Suprapubic skin (tissue), 4 donors: ENCODE measurements at places on chromosomes 1 and 21.

GRCh38 chr1:225731491-225731890 is 46.1 kb upstream of the SRP9 start:
- no peak for DNase-seq

- no peak for DNase-seq
These were observed 5.6 kb upstream of the RPTN start for GRCh38 chr1:152164517-152165136.

DNA sequence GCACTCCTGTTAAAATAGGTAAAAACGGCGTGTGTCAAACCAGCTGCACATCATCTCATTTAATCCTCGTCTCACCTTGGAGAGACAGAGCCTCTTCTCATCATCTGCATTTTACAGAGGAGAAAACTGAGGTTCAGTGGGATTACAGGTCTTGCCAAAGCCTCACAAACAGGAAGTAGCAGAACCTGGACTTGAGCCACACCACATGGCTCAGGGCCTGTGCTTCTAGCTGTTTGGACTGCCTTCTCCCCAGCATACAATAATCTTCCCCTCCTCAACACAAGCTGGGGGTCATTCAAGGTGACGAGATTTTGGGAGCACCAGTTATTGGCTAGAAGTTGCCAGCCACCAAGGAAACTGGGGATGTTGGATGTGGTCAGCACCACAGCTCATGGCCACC is 167.9 kb upstream of the ZC3H12A start:
- no peak for DNase-seq

GRCh38 chr1:222095606-222096475 is 354.0 kb upstream of the DUSP10 start:
- no peak for DNase-seq

GRCh38 chr21:36100971-36101641 is 31.3 kb downstream of the CBR1 start:
- no peak for DNase-seq

DNA sequence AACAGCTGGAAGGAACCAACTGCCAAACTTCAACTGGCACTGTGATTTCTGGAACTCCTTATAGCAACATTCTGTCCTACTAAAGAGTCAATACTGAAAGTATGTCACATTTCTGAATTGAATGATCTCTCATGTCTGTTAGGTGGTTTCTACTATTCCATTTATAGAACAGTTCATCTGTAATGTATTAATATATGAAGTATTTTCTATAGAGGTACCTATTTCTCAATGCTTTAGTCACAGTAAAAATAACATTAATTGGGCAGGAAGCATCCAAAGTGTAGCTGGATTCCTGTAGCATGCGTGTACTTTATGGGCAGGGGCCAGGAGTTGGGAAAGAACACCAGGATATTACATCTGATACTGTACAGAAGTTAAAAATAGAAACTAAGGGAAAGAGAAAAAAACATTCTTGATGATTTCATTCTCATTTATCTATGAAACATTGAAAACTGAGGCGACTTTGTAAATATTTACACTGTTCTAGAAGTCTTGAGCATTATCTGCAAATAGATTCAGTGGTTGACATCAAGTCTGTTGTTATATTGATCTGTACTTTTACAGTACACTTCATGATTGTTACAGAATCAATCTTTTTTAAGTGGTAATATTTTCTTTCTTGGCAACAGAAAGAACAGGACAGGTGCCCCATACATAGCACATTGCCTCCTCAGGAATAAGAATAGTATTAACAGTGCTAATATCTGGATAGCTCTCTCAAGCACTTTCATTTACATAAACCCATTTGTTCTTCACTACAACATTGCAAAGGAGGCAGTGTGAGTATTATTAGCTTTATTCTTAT is 6.2 kb upstream of the ZNF281 start:
- DNase-seq = no peak

DNA sequence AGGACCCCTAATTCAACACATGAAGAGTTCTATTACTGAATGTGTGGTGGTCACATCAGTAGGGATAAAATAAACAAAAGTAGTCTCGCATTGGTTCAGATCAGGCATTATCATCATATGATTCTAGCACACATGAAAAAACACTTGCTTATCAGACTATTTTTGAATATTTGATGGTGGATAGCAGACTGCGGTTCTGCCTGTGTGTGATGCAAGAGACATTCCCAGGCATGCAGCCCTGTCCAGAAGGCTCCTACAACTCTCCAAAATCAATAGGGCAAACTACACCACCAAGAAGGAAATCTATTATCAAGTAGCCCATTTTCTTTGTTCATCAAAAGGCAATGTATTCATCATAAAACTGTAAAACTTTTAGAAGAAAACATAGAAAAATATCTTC is 304.7 kb downstream of the DUSP10 start:
- no peak for DNase-seq

- DNase-seq = no peak
These were observed 13.6 kb downstream of the SRSF11 start for GRCh38 chr1:70234733-70235132.

- no peak for DNase-seq
These were observed 73.1 kb downstream of the KCNJ6 start for GRCh38 chr21:37843191-37843590.

DNA sequence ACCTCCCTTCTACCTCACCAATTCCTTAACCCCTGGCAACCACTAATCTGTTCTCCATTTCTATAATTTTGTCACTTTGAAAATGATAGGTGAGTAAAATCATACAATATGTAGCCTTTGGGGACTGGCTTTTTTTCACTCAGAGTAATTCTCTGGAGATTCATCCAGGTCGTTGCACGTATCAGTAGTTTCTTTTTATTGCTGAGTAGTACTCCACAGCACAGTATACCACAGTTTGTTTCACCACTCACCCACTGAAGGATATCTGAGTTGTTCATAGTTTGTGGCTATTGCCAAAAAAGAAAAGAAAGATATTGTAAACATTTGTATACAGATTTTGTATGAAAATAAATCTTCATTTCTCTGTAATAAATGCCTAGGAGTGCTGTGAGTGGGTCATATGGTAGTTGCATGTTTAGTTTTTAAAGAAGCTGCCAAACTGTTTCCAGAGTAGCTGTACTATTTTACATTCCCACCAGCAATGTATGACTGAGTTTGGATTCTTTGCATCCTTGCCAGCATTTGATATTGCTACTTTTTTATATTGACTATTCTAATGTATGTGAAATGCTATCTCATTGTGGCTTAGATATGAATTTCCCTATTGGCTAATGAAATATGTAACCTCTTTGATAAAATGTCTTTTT is 3.7 kb downstream of the CHD1L start:
- no peak for DNase-seq

DNA sequence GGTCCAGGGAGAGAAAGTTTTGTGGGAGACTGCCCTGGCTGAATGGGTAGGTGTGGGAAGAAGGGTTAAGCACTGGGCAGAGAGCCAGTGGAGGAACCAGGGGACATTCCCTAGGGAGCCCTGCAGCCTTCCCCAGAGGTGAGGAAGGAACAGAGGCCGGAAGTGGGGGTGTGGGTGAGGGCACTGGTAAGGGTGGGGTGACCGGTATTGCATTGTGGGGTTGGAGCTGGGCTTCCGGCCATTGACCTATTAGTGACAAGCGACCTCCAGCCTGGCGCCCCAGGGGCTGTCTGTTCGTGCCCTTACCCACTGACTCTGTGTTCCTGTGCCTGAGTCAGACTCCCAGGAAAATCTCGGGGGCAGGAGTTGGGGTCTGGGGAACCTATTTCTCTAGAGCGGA is 3.5 kb upstream of the TSPAN1 start:
- no peak for DNase-seq

GRCh38 chr1:183562701-183563100 is 27.6 kb downstream of the NCF2 start:
- no peak for DNase-seq

DNA sequence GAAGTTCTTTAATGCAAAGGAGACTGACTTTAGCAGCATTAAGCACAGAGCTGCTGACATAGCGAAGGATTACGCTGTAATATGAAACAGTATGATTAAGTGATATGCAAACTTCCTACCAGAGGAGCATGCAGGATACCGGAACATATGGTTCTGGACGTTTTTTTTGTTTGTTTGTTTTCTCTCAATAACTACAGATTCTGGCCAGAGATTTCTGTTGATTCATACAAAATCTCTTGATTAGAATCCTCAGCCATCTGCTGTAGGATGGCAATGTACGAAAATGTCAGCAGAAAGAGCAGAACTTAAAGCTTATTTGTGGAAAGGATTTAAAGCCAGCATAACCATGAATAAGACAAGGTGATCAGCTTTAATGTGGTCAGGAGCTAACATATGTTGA is 970.7 kb downstream of the KCNT2 start:
- DNase-seq = no peak

DNA sequence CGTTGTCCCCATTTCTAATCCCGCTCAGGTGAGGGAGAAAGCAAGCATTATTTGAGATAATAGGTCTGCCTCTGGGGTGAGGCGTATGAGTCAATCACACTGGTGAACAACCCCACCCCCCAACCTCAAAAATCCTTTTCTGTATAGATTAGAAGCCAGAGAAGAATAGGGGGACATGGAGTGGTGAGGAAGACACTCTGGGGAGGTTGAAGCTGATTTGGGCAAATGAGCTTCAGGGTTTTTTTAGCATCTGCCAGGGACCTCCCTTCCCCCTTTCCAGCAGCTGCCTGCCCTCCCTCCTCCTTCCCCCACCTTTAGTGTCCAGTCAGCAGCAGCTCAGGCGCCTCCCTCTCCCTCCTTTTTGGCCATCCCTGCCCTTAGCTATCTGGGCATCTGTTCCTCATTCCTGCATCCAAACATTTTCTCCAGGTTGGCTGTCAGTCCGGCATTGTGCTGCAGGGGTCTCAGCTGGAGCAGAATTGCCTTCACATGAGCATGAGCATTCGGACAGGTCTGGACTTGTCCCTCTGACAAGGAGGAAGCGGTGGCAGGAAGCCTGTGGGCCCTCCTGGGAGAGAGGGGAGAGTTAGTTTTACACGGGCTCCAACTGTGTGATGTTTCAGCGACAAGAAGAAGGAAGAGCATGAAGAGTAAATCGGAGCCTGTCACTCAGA is 30.8 kb upstream of the PTGFRN start:
- no peak for DNase-seq
